ENCODE measurements at places on chromosomes 2 and 18.

- peaks cover 30% of the 10 kb centered on the region for H3K27me3 ChIP-seq
- peak; percentile 83 for DNase-seq
- no peak overlapping the region for H3K27ac ChIP-seq
- no peak overlapping the region for H3K4me3 ChIP-seq
These were observed 34.4 kb downstream of the LGALSL start for GRCh38 chr2:64488050-64488974.

GRCh38 chr2:24510771-24511170 is 19.7 kb downstream of the NCOA1 start:
- no peak for DNase-seq
- peaks cover 30% of the 10 kb centered on the region for H3K4me1 ChIP-seq
- H3K4me3 ChIP-seq: no peak overlapping the region
- no peak overlapping the region for H3K27ac ChIP-seq

GRCh38 chr18:69220529-69220928 is 180.2 kb upstream of the DOK6 start:
- H3K4me1 ChIP-seq: no peaks in the 10 kb centered on the region
- H3K36me3 ChIP-seq: no peaks in the 10 kb centered on the region
- no peak for DNase-seq

GRCh38 chr2:237500681-237501424 is 13.8 kb downstream of the MLPH start:
- DNase-seq: no peak
- peaks cover 15% of the 10 kb centered on the region for H3K27me3 ChIP-seq
- no peaks in the 10 kb centered on the region for H3K36me3 ChIP-seq
- no peak overlapping the region for H3K4me3 ChIP-seq
- no peak overlapping the region for H3K27ac ChIP-seq

DNA sequence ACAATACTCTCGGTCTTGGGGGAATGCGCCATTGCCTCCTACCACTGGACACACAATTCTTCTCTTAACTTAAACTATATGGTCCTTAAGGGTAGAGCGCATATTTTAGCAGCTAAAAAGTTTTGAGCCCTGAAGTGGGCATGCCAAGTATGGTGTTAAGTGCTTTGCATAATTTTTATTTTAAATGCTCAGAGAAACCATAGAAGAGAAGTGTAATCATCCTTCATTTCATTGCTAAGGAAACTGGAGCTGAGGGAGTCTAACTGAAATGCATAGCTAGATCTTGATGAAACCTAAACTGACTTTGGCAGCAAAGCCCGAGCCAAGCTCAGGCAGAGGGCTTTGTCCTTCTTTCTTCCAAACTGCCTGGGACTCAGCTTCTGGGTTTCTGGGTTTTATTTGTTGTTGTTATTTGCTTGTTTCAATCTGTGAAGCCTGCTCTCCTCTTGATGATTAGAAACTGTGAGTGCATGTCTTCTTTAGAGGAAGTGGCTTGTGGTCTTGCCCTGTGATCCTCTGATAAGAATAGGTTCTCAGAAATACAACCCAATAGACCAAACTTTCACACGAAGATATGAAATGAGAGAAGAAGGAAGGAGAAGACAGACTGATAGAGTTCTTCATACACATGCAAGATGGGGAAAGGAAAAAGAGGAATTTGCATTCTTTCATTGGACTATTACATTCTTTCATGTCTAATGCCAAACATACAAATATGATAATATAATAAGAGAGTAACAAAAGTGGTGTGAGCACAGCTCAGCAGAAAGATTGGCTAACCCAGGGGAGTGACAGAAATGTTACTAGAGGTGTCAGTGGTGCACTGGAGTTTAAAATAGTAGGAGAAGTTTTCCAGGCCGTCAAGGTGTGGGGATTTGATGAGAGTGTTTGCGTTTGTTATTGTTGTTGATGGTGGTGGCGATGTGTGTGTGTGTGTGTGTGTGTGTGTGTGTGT is 7.5 kb upstream of the RNF144A start:
- H3K4me3 ChIP-seq: peak overlapping the region; percentile 52
- peak; percentile 83 for DNase-seq
- peak overlapping the region; percentile 97 for H3K27ac ChIP-seq
- peaks cover 87% of the 10 kb centered on the region for H3K36me3 ChIP-seq

DNA sequence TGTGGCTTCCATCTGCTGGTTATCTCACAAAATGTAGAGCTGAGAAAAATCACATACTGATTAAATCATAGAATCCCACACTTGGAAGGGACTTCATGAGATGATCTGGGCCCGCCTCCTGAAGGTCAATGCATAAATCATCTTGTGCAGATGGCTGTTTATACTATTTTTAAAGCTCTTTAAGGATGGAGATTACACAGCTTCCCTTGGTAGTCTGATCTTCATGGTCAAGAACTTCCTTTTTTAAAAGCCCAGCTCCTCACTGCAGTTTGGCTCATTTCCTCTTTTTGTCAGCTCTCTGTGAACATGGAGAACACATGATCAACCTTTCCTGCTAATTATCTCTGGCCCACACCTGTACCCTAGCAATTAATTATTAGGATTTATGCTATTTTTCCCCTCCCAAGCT is 25.9 kb downstream of the GCG start:
- H3K4me3 ChIP-seq: no peak overlapping the region
- peak overlapping the region; percentile 68 for H3K27ac ChIP-seq
- no peaks in the 10 kb centered on the region for H3K36me3 ChIP-seq
- no peak for DNase-seq
- H3K4me1 ChIP-seq: peaks cover 42% of the 10 kb centered on the region
- no peaks in the 10 kb centered on the region for H3K27me3 ChIP-seq

GRCh38 chr2:186429104-186429503 is 57.0 kb upstream of the ZC3H15 start:
- no peak overlapping the region for H3K27ac ChIP-seq
- no peaks in the 10 kb centered on the region for H3K36me3 ChIP-seq
- H3K4me3 ChIP-seq: no peak overlapping the region
- H3K27me3 ChIP-seq: no peaks in the 10 kb centered on the region
- DNase-seq: no peak

GRCh38 chr2:44362207-44363015 is 664 bp downstream of the CAMKMT start:
- H3K27me3 ChIP-seq: no peaks in the 10 kb centered on the region
- peak overlapping the region; percentile 100 for H3K27ac ChIP-seq
- DNase-seq: peak; percentile 49

- no peak for DNase-seq
- no peaks in the 10 kb centered on the region for H3K4me1 ChIP-seq
- H3K4me3 ChIP-seq: no peak overlapping the region
- no peaks in the 10 kb centered on the region for H3K36me3 ChIP-seq
- no peak overlapping the region for H3K27ac ChIP-seq
- H3K27me3 ChIP-seq: peaks cover 6% of the 10 kb centered on the region
These were observed 175.2 kb downstream of the LOXHD1 start for GRCh38 chr18:46481847-46482245.

- no peak overlapping the region for H3K4me3 ChIP-seq
- no peaks in the 10 kb centered on the region for H3K27me3 ChIP-seq
- H3K27ac ChIP-seq: peak overlapping the region; percentile 54
- peaks cover 28% of the 10 kb centered on the region for H3K4me1 ChIP-seq
- DNase-seq: no peak
- no peaks in the 10 kb centered on the region for H3K36me3 ChIP-seq
These were observed 226.6 kb downstream of the ALPK2 start for GRCh38 chr18:58402247-58402646.

DNA sequence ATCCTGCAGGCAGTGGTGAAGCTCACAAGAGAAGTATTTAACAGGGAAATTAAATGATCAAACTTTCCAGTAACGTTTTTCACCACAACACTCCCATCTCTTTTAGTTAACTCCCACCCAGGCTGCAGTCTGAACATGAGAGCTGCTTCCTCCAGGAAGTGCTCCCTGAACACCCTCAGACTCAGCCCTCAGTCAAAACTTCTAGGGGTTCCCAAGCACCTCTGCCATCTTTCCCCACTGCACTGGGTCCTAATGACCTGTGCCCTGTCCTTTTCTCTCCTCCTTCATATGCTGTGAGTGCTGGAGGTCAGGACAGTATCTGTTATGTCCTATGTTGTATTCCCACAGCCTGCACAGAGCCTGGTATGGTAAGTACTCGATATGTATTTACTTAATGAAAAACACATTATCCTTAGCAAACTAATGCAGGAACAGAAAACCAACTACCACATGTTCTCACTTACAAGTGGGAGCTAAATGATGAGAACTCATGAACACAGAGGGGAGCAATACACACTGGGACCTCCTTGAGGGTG is 49.2 kb upstream of the ASPRV1 start:
- H3K27ac ChIP-seq: no peak overlapping the region
- H3K4me3 ChIP-seq: no peak overlapping the region
- H3K4me1 ChIP-seq: peaks cover 18% of the 10 kb centered on the region
- H3K27me3 ChIP-seq: no peaks in the 10 kb centered on the region
- no peak for DNase-seq

DNA sequence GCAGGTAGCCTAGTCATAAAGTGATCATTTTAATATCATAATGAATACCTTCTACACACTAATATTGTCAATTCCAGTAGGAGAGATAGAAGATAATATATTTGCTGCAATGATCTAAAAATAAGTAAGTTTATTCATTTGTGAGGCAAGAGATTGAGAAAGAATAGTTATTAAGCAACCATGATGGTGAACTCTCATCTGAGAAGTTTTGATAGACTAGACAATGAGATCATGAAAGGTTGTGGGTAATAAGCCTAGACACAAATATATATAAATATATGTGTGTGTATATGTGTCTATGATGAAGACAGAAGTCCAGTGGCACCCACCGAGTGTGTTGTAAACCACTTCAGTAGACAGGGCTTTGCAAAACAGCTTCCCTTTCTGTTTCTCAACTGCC is 181.0 kb upstream of the CHST9 start:
- H3K4me3 ChIP-seq: no peak overlapping the region
- H3K36me3 ChIP-seq: no peaks in the 10 kb centered on the region
- DNase-seq: no peak
- no peak overlapping the region for H3K27ac ChIP-seq
- H3K27me3 ChIP-seq: no peaks in the 10 kb centered on the region
- H3K4me1 ChIP-seq: no peaks in the 10 kb centered on the region

- no peaks in the 10 kb centered on the region for H3K4me1 ChIP-seq
- peaks cover 7% of the 10 kb centered on the region for H3K27me3 ChIP-seq
- H3K27ac ChIP-seq: no peak overlapping the region
These were observed 233.7 kb downstream of the DSEL start for GRCh38 chr18:67282796-67283195.

Measured in activated CD4-positive, alpha-beta T cell treated with anti-CD3 and anti-CD28 coated beads, Interleukin-2, amount 10 ng/mL, durations not matched to agents 7 days and 5 days (primary cell).